ENCODE measurements at places on chromosomes 6 and 20.
A peak's percentile ranks its signal among the peaks of the same experiment; 100 is the strongest.

GRCh38 chr20:17699931-17700351 lies at the start of gene BANF2:
Gene BANF2 (plus strand): TSS chr20:17699966. CDS start chr20:17725026, 25,060 bp downstream.
- DNase-seq = no peak

DNA sequence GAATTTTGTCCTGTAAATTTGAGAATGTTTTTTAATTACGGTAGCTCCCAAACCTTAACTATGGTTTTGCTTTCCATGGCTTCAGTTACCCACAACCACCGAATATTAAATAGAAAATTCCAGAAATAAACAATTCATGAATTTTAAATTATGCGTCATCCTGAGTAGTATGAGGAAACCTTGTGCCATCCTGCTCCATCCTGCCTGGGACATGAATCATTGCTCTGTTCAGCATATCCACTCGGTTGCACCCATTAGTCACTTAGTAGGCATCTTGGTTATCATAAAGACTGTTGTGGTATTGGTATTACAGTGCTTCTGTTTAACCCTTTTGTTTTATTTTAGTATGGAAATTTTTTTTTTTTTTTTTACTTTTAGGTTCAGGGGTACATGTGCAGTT lies 39.7 kb downstream of the KCNS1 start:
- peak; percentile 79 for DNase-seq

- no peak for DNase-seq
Observed at GRCh38 chr6:166317261-166318212, 9.3 kb upstream of the PRR18 start.

GRCh38 chr20:50689864-50690649 lies 1.3 kb downstream of the RIPOR3 start:
- peak; percentile 28 for DNase-seq

DNA sequence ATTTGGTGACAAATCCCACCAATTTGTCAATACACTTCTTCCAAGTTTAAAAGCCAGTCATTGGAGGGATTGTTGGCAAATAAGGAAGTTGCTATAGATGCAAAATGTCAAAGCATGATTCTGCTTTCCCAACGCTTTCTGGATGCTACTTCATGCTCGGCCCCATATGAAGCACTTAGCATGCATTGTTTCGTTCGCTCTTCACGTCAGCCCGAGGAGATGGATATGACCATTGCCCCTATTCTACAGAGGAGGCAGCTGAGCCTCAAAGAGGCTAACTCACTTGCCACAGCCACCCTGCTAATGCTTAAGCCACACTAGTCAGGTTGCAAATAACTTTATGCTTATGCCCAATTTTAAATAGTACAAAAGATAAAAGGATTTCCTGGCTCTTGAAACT lies 2.8 kb upstream of the NXT1 start:
- DNase-seq = no peak

- no peak for DNase-seq
Observed at GRCh38 chr6:131946992-131947955, 3.9 kb downstream of the CCN2 start.

- DNase-seq = no peak
Observed at GRCh38 chr6:154590756-154591155, 80.3 kb upstream of the CNKSR3 start.

DNA sequence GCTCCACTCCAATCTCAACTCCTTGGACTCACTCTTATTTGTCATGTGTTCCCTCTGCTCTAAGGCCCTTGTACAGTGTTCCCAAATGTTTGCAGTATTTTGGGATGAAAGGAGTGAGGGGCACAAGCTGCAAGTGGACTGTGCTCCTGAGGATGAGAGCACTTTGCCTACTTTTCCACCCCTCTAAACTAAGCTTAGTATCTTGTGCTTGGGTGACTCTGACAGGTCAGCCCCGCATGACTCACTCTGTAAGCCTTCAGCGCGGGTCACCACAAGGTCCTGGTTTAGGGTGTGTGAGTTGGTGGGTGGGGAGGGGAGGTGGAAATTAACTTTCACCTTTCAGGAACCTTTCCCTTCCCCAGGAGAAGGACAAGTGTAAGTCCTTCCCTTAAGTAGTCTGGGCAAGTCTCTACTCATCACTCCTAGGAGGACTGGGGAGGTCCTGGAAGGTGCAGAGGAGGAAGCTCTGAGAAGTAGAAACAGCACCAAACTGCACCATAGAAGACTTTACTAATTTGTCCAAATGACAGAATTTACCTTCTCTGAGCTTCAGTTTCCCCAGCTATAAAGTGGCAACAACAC lies 68.8 kb upstream of the EPB41L1 start:
- no peak for DNase-seq

DNA sequence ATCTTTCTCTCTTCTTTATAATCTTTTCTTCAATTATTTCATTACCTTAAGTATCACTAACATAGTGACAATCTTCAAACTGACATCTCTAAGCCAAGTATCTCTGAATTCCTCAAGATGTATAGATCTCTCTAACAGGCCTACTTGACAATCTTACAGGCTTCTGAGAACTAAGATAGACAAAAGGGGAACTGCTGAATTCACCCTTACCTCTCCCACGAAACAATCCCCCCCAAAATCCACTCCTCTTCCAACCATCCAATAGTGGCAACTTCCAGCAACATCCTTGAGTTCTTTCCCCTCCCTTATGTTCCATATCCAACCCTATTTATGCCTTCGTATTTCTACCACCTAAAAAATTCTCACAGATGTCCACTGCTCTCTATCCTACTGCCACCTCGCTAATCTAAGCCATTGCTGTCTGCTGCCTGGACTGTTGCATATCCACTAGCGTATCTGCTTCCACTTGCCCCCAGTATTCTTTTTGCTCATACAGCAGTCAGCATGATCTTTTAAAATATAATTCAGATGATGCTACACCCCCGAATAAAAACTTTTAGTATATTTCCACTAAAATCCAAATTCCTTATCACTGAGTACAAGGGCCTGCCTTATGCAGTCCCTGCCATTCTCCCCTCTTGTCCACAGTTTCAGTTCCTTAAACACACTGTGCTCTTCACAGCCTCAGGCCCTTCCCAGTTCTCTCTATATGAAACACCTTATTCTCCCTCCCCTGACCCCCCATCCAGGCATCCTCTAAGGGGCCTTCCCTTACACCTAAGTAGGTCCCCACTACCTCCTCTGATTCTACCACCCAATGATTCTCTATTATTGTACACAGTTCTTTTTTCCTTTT lies 8.0 kb downstream of the REPS1 start:
- DNase-seq = no peak

- no peak for DNase-seq
Observed at GRCh38 chr6:20408851-20409250, 7.2 kb downstream of the E2F3 start.

DNA sequence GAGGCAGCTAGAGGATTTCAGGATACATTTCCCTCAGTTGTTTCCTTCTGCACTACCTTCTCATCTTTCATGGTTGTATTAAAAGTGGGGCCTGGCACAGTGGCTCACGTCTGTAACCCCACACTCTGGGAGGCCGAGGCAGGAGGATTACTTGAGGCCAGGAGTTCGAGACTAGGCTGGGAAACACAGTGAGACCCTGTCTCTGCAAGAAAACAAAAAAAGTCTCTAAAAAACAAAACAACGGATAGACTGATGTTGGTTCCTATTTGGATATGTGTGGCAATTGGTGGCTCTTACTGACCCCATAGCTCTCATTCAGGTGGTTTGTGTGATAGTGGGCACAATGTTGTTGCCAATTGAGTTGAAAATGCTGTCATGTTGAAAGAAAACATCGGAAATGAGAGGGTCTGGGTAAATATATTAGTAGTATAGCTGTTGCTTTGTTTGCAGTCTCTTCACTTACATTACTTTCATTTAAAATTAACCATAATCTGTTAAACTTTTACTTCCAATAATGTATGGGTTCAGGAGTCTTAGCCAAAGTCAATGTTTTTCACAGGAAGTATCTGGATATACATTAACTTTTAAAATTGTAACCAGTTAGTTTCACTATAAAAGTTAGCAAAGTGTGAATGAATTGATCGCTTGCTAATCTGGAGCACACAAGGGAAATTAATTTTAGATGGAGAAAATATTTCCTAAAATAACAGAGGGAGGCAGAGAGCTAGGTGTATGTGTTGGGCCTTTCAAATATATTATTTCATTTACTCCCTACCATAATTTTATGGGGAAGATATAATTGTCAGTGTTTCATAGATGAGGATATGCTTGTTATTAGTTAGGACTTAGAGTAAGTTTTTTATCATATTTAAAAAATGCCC lies 31.1 kb downstream of the UTRN start:
- DNase-seq = no peak

- DNase-seq = no peak
Observed at GRCh38 chr20:15345287-15345686, 1007.9 kb upstream of the FLRT3 start.

GRCh38 chr6:46808806-46809205 lies 15.6 kb downstream of the MEP1A start:
- DNase-seq = no peak

DNA sequence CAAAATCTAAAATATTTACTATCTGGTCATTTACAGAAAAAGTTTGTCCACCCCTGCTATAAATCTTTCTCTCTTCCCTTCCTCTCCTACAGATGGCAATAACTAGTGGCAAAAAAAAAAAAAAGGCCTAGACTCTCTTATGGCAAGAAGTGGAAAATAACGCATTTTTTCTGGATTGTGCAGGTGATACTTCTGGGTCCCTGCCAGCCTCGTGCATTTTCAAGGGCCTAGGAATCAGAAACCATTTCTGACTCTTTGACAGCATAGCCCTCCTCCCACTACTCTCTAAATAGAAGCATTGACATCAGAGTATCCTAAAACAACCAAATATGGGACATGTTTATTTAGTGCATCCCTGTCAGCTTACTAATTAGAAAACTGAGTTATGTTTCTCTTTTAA lies 251.0 kb downstream of the KHDC1L start:
- DNase-seq = no peak

GRCh38 chr6:91941838-91942237 lies 1355.0 kb upstream of the MAP3K7 start:
- DNase-seq = no peak

- no peak for DNase-seq
Observed at GRCh38 chr20:15565786-15566185, 1007.5 kb downstream of the KIF16B start.

- DNase-seq = no peak
Observed at GRCh38 chr20:33334111-33334510, 51.1 kb downstream of the BPIFB1 start.

GRCh38 chr6:116450769-116451740 lies 10.1 kb upstream of the CALHM6 start:
- no peak for DNase-seq

DNA sequence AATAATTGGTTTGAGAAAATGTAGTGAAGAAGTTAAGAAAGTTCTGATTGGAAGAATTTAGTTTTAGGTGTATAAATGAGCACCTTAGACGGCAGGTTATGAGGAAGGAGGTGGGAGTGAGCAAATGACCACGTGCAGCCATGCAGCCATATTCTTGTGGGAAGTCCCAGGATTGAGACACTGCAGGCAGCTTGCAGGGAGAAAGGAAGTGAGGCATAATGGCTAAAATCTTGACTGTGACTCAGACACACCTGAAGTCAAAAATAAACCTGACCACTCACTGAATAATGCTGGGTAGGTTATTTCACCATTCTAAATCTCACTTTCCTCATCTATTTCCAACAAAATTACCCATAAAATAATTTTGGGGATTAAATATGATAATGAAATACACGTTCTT lies 16.6 kb downstream of the DSE start:
- DNase-seq = no peak

- DNase-seq = no peak
Observed at GRCh38 chr6:24274441-24275083, 83.3 kb downstream of the DCDC2 start.

All from H54 (cell line).